Spinal cord (tissue), 10 donors: ENCODE measurements at places on chromosomes 11 and 22.

DNA sequence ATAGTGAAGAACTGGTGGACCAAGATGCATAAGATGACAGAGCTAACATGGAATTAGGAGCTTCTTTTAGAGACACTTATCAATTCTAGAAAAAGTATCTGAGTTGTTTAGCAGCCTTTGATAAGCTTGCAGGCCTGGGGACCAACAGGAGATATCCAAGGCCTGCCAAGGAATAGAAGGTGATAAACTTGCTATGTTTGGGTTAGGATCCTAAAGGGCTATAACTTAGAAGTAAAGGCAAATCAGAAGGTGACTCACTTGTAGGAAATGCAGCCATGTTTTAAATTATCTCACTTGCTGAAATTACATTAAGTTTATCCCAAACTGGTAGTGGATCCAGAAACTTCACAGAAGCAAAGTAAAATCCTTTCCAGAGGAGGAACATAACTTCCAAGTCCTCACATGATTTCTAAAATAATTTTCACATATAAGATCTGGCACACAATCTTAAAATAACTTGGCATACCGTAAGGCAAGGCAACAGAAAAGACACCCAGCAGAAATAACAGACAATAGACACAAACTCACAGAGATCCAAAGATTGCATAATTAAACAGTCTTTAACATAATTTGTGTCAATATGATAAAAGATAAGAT, 69.6 kb upstream of the TEAD1 start:
- DNase-seq = no peak

DNA sequence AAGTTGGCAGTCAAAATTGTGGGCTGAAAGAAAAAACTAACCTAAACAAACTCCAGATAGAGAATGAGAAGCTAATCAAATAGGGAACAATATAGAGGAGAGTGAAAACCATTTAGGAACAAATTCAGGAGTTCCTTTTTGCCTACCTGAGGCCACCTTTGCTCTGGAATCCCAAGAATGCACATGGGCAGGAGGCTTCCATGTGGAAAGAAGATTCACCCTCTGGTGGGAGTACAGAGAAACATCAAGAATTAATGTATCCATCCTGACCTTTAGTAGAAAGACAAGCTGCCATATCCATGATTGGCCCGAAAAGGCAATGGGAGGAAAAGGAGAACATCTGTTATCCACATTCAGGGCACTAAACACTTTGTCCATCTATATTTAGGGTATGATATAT, 35.0 kb upstream of the MRGPRX1 start:
- no peak for DNase-seq

DNA sequence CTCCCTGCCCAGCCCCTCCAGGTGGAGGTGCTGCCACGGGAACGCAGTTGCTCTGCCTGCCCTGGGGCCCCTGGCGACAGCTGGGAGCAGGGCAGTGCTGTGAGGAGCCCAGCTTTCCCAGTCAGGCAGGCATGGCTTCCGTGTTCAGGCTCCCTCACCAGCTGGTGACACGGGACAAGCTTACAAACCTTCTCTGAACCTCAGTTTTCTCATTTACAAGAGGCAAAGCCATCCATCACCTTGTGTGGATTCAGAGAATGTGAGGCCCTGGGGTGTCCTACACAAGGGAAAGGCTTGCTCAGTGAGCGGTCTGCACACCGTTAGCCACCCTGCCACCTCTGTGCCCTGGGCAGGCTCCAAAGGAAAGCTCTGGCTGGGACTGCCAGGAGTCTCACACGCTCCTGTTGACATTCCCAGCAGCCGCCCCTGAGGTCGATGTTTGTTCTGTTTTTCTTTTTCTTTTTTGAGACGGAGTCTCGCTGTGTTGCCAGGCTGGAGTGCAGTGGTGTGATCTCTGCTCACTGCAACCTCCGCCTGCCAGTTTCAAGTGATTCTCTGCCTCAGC, 23.5 kb downstream of the SUN2 start:
- DNase-seq = no peak

- no peak for DNase-seq
Measured at GRCh38 chr11:8091721-8092120, 10.7 kb downstream of the TUB start.

GRCh38 chr11:102014756-102015155, 32.5 kb upstream of the CFAP300 start:
- DNase-seq = no peak

GRCh38 chr22:31248138-31248745, 36.1 kb downstream of the LIMK2 start:
- DNase-seq = peak; percentile 88

DNA sequence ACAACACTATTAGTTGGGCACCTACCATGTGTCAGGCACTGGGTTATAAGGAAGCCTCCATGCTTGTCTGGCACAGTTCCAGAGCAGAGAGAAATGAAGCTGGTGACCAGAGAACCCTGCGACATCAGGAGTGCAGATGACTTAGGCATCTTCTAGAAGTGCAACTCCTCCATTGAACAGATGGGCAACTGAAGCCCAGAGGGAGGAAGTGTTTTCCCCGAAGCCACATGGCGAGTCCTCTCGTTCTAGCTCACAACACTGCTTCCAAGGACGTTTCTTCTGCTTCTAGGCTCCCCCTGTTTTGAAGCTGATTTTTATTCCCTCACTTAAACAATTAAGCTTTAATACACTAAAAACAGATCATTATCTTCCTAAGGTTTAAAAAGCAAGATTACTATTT, 109.8 kb upstream of the SYT13 start:
- DNase-seq = no peak

DNA sequence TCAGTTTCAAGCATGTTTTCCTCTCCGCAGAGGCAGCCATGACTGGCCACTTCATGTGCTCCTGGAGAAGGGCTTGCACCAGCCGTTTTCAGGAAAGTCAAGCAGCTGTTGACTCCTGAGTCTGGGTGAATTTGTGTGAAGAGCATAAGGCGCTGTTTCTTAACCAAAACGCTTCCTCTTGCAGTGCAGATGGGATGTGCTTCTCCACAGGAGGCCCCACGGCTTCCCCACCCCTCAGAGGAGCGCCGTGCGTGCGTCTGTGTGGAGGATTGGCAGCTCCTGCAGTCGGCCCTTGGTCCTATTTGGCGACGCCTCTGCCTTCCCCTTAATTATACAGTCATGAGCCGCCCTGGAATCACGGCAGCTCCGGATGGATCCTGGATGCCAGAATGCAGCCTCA, 54.1 kb upstream of the B3GAT1 start:
- no peak for DNase-seq

DNA sequence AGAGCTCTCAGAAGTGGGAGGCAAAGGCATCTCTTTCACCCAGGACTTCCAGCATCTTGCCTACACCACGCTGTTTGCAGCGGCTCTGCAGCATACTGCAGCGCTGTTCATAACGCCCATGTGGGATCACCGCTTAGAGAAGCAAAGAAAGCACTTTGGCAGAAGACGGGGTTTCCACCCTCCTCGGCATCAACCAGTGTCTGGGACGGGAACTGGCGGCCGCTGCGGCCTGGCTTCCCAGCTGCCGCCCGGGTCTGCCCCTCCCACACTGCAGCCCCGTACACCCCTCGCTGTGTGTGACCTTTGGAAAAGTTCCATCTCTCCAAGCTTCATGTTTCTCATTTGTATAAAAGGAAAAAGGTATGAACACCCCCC, 545 bp upstream of the TIRAP start:
- peak; percentile 80 for DNase-seq

- no peak for DNase-seq
Measured at GRCh38 chr11:84173078-84173477, 886.9 kb upstream of the CCDC90B start.

DNA sequence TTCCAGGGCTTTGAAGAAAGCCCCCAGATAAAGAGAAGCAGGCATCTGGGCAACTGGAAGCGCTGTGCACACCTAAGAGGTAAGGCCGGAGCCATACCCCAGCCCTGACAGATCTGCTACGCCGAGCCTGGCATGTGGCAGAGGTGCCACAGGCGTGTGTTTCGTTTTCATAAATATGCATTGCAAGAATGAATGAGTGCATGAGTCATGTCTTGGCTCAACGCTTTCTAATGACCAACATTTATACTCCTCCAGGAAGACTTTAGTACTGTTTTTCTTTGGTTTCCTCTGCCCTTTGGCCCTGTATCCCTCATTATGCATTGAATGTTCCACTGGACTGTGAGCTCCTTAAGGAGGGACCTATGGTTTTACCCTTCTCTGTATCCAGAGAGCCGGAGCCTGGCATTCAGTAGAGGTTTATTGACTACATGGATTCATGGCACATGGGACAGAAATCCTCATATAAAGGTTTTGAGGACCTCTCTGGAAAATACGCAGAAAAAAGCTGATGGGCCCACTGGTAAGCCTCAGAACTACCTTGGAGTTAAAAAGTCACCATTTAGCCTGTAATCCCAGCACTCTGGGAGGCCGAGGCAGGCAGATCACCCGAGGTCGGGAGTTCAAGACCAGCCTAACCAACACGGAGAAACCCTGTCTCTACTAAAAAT, 38.9 kb upstream of the CSNK2A3 start:
- no peak for DNase-seq

- DNase-seq = no peak
Measured at GRCh38 chr11:78083021-78083420, 3.4 kb upstream of the NDUFC2 start.

- no peak for DNase-seq
Measured at GRCh38 chr22:36360011-36360410, 27.8 kb downstream of the MYH9 start.

DNA sequence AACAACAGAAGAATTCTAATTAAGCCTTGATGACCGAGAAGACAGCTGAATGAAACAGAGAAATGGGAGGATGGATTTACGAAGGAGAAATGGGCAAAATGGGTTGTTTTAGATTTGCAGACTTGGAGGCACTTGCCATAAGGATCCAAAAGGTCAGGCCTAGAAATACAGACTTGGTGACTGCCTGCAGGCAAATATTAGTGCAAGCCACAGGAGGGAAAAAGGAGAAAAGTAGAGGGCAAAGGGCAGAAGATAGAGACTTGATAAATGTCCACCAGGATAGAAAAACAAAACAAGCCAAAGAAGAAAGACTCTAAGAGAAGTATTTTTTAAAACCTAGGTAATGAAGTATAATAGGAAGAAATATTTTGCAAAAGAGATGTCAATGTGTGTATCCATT, 13.1 kb downstream of the CCDC34 start:
- DNase-seq = no peak

- DNase-seq = no peak
Measured at GRCh38 chr11:64826578-64827450, 16.5 kb upstream of the MEN1 start.

GRCh38 chr11:1746511-1746931, 3.9 kb downstream of the IFITM10 start:
- no peak for DNase-seq

GRCh38 chr11:103585911-103586310, 450.5 kb upstream of the DDI1 start:
- DNase-seq = no peak

DNA sequence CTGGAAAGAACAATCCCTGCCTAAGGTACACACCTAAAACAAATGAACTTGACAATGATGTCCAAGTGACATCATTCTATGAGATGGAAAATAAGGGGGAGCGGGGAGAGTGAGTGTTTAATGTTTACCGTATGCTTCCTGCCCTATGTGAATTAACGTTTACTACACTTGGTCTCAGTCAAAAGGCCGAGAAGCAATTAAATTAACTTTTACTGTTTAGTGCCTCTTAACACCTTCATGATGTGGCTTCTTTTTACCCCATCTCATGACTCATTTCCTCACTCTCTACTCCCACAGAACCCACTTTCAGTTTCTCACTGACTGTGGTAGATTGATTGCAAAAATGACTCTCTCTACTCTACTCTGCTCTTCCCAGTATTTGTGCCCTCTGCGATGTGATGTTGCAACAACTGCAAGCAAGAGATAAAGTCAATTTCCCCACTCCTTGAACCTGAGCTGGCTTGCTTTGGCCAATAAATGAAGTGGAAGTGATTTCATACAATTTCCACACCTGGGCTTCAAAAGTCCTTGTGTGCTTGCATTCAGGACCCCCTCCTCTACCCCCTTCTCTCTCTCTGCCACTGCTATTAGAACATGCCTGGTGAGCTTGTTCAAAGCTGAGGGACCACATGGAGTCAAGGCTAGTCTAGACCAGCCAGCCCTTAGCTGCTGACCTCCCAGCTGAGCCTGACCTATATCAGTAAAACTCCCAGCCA, 11.6 kb upstream of the ALKBH3 start:
- DNase-seq = no peak

GRCh38 chr11:15286465-15286864, 171.7 kb downstream of the INSC start:
- no peak for DNase-seq

GRCh38 chr11:110798201-110798900, 86.1 kb upstream of the ARHGAP20 start:
- DNase-seq = no peak

- DNase-seq = no peak
Measured at GRCh38 chr22:43474161-43475101, 62.6 kb downstream of the MPPED1 start.

GRCh38 chr11:104057908-104058307, 21.5 kb downstream of the DDI1 start:
- no peak for DNase-seq

GRCh38 chr11:44243595-44244343, 66.2 kb downstream of the ALX4 start:
- no peak for DNase-seq

GRCh38 chr11:13278609-13279486, 1.3 kb downstream of the BMAL1 start:
- DNase-seq = peak; percentile 17

- DNase-seq = peak; percentile 58
Measured at GRCh38 chr22:29689880-29690213, 30.0 kb upstream of the CABP7 start.
